ENCODE measurements at places on chromosomes 1 and 21.

- DNase-seq: no peak
These were observed 255.1 kb downstream of the NFIA start for GRCh38 chr1:61337441-61337951.

- no peak for DNase-seq
These were observed 625.0 kb upstream of the RGS18 start for GRCh38 chr1:191533254-191533653.

GRCh38 chr1:82778612-82779011 lies 977.9 kb downstream of the ADGRL2 start:
- DNase-seq: no peak

DNA sequence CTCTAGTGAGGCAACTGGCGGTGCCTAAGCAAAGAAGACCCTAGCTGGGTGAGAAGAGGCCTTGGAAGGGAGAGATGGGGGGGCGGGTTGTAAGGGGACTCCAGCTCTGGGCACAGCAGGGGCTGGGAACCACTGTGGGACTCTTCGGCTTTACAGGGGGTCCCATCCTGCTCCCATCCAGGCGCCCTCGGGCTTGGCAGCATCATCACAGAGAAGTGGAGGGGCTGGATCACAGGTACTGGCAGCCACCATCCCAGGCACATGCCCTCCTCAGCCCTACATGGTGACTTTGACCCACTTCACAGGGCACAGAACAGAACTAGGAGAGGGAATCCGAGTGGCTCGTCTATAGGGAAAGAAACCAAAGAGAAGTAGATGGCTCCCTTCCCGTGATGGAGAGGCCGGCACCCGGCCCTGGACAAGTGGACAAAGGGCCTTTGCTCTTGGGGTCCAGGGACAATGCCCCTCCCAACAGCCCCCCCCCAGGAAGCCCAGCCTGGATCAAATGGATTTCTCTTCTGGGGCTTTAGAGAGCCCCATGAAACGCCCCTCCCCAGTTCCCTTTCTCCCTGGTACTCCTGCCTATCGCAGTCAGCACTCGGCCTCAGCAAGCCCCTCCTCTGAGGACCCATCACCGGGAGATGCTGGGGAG lies 54.0 kb upstream of the ECE1 start:
- no peak for DNase-seq

- DNase-seq: no peak
These were observed 1.6 kb upstream of the ARTN start for GRCh38 chr1:43931711-43932660.

- DNase-seq: no peak
These were observed 6.2 kb downstream of the KCNK1 start for GRCh38 chr1:233620065-233620464.

DNA sequence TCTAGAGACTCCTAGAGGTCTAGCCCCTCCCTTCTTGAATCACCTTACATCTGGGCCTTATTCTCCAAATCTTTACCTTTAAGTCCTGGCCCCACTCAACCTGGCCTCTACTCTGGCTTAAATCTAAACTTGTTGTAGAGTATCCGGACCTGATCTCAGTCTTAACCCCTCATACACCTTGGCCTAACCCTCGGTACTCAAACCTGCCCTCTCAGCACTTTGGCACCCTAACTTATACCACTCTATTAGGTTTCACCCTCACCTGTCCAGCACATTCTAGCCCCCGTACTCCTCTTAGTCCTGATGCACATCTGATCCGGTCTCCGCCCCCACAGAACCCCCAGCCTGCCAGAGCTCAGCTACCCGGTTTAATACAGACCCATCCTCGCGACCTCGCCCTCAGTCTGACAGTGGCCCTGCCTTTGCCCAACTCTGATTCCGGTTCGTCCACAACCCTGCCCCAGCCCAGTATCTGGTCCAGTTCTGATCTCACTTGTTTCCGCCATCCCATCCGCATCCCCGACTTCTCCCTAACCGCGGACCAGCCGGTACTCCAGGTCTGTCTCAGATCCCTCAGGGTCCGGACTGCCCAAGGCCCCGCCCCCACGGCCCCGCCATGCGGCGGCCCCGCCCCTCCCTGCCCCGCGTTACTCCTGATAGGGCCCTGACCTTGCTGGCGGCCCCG lies 1.5 kb downstream of the TRIM62 start:
- DNase-seq: no peak

GRCh38 chr1:232084584-232085223 lies 458.1 kb downstream of the DISC1 start:
- no peak for DNase-seq

GRCh38 chr1:170765712-170766330 lies 101.9 kb downstream of the PRRX1 start:
- no peak for DNase-seq

DNA sequence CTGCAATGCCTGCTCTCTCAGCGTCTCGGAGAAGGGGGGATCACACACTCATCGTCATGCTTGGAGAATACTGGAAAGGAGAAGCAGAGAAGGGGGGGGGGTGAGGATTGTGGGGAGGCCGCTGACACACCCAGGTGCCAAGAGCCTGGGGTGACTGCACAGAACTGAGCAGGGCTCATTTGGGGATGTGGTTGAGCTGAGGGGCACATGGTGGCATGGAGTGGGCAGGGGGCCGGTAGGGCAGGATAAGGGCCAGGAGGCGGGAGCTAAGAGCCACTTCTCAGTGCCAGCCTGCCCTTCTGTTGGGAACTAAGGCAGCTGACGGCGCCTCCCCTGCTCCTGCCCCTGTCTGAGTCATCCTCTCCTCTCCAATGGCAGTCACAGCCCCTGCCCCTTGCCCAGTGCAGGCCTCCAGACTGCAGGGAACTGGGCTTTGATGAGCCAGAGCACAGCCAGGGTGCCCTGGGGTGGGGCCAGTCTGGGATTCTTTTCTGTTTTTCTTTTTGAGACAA lies 27.2 kb downstream of the MRPL37 start:
- DNase-seq: no peak

DNA sequence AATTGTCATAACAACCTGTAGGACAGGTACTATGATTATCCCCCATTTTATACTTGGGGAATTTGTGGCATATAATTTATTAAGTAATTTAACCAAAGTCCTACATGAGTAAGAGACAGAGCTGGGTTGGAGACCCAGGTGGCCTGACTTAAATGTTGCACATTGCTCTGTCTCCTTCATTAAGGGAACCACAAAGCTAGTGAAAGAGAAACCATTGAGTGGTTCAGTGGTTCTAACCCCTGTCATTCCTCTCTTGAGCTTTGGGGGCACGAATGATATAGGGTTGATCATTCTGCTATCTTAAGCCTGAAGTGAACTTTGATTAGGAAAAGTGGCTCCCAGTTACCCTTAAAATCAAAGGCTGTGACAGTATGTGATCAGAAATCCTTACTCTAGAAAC lies 5.3 kb upstream of the MAP3K7CL start:
- DNase-seq: no peak

DNA sequence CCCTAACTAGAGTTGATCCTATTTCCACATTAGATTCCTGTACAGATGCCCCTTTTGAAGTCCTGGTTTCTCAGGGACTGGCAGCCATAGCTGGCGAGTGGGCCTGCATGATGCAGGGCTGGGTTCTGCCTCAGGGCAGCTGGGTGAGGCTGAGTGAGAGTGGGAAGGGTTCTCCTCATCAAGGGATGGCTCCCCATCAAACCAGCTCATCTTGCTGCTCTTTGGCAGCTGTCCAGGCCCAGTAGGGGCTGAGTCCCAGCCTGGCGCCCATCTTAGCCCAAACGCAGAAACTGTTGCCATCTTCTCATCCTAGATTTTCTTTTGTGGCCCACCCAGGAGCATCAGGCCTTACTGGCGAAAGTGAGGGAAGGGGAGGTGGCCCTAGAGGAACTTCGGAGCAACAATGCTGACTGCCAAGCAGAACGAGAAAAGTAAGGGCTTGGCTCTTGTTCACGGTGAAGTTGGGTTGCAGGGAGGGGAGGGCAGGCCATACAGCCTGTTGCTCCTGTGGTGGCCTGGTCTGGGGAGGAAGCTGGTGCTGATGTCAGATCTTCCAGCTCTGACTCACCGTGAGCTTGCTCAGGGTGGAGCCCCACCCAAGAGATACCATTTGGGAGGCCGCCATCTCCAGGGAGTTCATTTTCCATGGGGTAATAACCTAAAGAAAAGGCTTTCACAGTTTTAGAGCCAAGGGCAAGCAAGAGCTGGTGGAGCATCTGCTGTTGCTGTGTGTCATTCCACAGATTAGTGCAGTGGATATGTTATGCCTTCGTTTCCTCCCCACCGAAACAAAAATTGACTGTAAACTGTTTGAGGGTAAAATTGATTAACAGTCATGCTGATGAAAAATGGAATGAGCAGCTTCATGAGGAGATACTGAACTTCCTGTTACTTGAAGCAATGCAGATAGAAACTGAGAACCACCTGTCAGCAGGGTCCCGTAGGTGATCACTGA lies 34.7 kb downstream of the TUFT1 start:
- no peak for DNase-seq

- no peak for DNase-seq
These were observed 98.6 kb downstream of the OMA1 start for GRCh38 chr1:58447886-58448285.

GRCh38 chr21:45153358-45154318 lies 79.3 kb downstream of the ADARB1 start:
- peak; percentile 7 for DNase-seq

GRCh38 chr1:66211521-66211920 lies 322.4 kb upstream of the SGIP1 start:
- no peak for DNase-seq

- DNase-seq: peak; percentile 23
These were observed 73.5 kb downstream of the LRIG2 start for GRCh38 chr1:113146242-113147072.

GRCh38 chr1:218351391-218352074 lies 6.4 kb downstream of the TGFB2 start:
- DNase-seq: peak; percentile 23

DNA sequence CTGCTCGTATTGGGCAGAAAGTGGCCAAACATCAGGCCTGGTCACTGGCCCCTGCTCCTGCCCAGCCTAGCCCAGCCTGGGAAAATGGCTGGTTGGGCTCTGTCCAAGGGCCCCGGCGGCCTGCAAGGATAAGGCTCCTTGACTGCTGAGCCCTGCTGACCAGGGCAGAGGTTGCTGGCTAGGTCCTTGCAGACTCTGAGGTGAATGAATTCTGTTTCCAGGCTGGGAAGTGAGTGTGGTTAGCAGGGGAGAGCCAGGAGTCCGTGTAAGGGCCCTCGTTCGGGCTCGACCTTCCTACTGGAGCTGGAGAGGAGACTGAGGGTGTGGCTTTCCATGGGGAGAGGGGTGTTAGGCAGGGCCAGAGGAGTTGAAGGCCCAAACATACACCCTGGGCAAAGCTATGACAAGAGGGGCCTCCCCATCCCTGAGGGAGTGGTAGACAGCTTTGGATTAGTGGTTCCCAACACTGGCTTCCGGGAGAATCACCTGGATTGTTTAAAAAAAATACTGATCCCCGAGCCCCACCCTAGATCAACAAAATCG lies 20.6 kb downstream of the CSF1 start:
- DNase-seq: no peak

DNA sequence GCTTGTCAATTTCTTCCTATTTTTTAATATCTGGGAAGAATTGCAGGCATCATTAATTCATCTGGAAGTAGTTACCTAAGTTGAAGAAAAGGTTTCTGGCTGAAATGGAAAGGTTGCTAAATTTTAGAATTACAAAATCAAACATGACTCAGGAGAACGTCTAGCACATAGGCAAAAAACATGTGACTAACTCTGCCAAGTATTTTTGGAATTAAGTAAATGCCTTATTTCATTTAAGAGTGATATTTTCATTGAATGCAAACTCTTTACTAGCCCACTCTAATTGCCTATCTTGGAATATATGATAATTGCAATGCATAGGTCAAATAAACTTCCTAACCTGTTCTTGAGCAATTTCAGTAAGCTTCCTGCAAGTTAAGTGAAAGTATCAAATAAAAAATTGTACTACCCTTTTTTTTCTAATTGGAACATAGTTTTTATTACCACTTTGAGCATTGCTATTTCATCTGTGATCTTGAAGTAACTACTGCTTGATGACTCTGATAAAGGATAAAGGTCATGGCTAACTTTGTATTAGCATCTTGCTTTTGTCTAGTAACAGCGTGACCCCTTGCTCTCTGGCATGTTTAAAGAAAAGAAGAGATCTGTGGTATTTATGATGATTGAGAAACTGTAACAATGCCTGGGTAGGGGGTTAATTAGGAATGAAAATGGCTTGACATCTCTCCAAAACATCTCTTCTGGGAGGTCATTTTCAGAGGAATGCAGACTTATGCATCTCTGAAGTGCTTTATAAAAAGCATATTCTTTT lies 208.3 kb upstream of the NCAM2 start:
- no peak for DNase-seq

DNA sequence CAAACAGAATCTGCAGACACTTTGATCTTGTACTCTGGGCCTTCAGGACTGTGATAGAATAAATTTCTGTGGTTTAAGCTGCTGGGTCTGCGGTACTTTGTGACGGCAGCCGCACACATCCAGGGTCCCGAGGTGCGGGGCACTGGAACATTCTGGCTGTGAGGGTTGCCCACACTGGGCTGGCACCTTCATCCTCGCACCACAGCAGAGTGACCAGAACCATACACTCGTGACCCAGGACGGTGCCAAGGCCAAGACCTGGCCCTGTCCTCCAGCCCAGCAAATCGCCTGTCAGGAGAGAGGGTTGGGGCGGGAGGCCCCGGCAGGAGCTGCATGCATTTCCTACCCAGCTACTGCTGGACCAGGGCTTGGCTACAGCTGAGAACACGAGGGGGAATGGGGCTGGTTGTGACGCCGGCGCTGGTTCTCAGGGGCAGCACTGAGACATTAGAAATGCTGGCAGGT lies 2.6 kb upstream of the FTCD start:
- DNase-seq: no peak

DNA sequence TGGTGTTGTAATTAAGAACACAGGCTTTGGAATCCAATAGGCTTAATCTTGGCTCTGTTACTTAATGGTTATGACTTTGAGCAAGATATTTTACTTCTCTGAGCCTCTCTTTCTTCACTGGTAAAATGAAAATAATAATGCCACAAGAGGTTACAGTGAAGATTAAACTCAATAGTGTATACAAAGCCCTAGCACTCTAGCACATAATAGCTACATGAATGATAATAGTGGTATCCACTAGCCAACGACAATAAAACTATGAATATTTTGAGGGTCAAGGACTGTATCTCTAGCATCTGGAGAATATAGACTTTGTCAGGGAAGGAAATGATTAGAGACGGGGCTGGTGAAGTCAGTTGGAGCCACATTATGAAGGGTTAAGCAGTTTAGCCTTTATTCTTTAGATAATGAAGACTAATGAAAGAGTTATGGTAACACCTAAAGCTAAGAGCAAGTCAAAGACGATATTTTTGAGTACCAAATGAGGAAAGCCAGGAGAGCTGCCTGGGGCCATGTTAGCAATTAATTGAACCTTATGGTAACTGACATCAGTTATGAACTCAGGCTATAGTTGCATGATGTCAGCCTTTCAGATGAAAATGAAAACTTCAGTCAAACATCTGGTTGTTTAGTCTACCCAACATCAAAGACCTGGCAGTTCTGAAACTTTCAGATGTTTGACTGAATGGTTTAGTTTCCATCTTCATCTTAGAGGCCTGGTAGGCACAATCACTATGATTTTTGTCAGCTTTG lies 32.8 kb upstream of the RNF11 start:
- DNase-seq: no peak

Measured in central memory CD4-positive, alpha-beta T cell (primary cell).